ENCODE measurements at places on chromosomes 1 and 21.
A peak's percentile ranks its signal among the peaks of the same experiment; 100 is the strongest.

DNA sequence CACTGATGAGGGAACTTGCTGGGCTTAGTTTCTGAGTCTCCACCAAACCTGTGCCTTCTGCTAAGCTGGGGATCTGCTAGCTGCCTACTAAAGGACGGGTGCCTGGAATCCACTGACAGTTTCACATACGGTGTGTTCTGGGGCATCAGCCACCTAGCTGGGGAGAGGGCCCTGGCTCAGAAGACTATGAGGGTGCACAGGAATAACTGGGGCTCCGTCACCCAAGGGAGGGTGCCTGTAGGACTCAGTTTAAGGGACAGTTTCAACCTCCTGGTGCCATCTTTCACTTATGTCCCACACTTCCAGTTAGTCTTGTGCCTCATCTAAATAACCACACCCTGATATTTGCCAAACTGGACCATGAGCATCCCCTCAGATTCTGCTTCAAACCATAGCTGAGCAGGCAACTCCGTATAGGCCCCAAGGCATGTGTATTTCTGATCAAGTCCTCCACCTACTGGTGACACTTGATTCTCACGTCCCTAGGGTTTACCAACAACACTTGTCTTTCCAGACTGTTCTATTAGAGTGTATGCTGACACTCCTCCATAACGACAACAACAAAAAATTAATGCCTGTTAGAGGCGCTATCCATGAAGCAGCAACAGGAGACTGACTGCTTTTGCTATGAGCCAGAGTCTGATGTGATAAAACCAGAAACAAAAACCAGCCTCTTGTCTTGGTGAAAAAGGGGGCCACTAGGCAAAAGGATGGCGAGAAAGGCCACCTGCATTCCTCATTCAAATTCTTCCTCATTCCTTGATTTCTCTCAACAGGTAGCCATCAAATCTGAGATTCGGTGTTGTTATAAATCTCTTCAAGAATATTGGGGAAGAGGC lies 55.0 kb upstream of the PAXBP1 start:
- peak; percentile 82 for DNase-seq

DNA sequence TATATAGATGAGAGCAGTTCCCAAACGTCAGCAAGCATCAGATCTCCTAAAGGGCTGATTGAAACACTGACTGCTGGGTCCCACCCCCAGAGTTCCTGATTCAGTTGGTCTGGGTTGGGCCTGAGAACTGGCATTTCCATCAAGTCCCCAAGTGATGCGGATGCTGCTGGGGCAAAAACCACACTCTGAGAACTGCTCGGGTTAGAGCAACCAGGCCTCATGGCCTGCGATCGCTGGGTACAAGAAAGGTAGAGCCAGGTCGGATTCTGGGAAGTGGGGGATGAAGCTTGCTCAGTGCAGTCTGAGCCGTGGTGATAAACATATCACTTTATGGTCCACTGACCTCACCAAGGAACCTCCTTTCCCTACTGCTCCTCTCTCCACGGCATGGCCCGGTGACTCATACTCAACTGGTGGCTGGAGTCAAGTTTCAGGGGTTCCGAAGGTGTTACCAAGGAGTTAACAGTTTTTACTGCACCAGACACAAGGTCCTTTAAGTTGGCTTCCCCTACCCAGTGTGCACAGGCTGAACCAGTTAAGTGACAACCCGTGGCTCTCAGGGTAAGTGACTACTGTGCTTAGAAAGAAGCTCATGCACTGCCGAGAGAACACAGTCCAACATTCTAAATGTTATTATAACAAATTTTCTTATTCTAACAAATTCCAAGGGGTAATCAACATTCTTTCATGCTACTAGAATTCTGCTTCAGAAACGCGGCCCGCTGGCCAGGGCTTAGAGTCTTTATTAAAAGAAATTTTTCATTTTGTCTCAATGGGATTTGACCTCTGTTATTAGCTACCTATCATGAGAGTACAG lies 153.5 kb downstream of the TGFBR3 start:
- peak; percentile 10 for DNase-seq

DNA sequence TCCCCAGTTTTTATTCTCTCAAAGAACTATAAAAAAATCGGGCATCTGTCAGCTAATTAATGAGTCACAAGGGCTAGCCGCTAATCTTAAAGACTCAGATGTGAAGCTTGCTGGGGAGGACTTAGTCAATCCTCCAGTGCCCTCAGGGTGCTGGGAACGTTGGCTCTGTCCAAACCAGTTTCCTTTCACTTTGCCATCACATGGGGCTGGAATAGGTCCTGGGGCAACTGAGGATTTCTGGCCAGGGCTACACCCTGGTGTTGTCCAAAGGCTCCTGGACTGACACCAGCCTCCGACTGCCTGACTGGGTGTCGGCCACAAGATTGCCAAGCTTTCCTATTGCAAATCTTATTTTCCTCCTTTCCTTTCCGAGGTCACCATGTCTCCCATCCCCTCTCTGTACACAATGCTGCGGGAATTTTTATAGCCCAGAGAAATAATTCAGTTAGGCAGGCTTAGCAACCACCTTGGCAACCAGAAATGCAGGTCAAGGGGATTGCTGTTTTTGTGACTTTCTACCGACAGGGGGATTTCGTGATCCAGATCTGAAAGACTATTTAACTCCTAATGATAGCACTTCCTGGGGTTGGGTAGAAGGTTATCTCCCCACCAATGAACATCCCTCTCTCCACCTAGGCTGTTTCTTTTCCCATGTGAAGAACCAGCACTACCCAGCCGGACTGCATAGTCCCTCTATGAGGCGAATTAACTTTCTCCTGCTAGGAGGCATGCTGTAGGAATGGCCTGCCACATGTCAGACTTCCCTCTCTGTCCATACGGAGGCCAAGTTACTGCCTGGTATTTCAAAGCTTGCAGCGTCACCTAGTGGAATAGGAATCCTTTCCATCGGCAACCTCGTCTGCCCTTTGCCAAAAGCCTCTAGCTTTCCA lies 29.9 kb upstream of the CTBS start:
- no peak for DNase-seq

- no peak for DNase-seq
Measured at GRCh38 chr1:118275472-118276115, 90.6 kb upstream of the SPAG17 start.

GRCh38 chr1:168428063-168428731 lies 115.6 kb downstream of the XCL2 start:
- no peak for DNase-seq

DNA sequence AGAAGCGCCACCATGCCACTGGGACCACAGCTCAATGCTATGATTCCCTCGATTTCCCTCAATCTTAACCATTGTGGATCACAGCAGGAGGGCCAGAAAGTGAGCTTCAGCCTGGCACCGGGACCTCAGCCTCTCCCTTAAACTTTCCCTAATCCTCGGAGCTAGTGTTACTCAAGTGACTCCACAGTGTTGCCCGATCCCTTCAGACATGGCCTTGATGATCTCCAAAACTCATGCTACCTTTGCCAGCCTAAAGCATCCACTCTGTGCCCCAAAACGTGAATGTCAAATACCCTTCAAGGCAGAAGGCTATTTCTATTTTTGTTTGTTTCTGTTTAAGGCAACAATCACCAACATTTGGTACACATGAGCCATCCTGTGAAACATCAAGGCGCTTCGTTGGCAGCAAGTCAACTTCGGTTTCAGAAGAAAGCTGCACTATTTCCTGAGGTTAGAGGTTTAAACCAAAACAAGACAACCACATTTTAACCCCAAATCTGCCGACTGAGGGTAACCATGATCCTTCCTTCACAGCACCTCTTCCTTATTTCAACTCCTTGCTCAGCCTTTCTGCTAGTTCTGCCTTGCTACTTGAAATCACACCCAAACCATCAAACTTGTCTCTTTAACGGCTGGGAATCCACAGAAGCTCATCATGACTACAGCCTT lies 94.4 kb upstream of the KRTAP19-8 start:
- peak; percentile 94 for DNase-seq

DNA sequence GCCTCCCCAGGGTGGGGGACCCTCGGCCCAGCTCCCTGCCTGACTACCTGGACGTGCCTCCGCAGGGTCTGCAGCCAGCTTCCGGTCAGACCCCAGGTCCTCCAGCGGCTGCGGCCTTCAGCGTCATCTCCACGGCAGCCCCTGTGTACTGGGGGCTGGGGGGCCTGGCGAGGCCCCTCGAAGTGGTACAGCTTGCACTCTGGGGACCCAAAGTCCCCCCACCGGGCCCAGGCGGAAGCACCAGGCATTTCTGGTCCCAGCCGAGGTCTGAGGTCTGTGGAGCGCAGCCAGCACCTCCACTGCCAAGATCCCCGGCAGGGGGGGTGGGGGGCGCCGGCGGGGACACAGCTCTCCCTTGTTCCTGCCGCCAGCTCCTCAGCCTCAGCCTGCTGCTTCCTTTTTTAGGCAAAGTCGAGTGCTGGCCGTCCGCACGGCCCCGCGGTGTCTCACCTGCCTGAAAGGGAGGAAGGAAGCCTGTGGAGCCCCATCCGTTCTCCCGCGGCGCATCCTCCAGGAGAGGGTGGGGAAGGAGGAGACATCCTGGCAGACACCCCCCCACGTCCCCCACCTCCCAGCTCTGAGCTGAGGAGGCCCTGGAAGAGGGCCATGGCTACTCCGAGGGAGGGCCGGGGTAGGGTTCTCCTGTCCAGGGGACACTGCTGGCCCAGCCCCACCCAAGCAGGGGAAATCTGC lies 1.2 kb upstream of the VWA1 start:
- DNase-seq, result peak; percentile 83

DNA sequence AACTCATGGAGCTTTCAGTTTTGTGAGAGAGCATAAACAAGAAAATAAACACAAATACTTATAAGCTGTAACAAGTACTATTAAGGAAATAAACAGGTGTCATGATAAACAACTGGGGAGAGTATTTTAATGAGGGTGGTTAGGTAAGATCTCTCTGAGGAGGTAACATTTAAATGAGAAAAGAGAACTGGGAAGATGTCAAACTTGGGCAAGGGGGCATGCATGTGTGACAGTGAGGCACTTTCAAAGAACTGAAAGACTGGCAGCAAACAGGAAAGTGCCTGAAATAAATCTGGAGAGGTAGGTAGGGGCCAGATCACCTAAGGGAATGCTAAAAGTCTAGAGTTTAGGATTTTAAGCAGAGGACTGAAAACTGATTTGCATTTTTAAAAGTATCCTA lies 37.8 kb downstream of the NSL1 start:
- DNase-seq, result no peak

- DNase-seq, result no peak
Measured at GRCh38 chr1:6491480-6491962, at the start of gene PLEKHG5. TSS of gene PLEKHG5 (minus strand) at chr1:6491667. CDS start at chr1:6477571, 14,096 bp downstream.

DNA sequence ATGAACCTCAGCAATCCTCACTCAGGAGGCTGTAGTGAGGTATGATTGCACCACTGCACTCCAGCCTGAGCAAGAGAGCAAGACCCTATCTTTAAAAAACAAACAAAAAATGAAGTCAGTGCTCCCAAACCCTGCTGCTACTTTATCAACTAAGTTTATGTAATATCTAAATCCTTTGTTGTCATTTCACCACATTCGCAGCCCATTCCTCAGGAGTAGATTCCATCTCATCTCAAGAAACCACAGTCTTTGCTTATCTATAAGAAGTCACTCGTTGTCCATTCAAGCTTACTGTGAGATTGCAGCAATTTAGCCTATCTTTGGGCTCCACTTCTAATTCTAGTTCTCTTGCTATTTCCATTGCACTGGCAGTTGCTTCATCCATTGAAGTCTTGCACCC lies 44.3 kb upstream of the RGL1 start:
- DNase-seq, result no peak

GRCh38 chr1:162328512-162328911 lies 48.1 kb downstream of the SPATA46 start:
- no peak for DNase-seq

DNA sequence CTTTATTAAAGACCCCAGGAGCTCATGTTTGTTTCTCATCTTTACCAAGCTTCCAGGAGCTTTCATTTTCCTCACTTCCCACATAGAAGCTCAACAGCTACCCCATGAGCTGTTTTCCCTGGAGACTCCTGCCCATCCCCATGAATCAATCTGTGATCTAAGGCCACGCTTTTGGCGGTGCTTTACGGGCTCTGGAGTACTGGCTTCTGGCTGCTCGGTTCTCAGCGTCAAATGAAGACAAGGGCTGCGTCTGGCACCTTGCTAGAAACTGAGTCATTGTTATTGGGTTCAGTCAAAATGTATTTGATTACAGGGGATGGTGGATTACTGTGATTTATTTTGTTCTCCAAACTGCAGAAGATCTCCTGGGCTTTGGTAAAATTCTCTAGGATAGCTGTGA lies 39.9 kb downstream of the ACP6 start:
- DNase-seq, result no peak

GRCh38 chr1:222061711-222062359 lies 319.9 kb upstream of the DUSP10 start:
- no peak for DNase-seq

Measured in Kasumi-1 (cell line).